NB4 (cell line): ENCODE measurements at places on chromosomes 16 and 17.

DNA sequence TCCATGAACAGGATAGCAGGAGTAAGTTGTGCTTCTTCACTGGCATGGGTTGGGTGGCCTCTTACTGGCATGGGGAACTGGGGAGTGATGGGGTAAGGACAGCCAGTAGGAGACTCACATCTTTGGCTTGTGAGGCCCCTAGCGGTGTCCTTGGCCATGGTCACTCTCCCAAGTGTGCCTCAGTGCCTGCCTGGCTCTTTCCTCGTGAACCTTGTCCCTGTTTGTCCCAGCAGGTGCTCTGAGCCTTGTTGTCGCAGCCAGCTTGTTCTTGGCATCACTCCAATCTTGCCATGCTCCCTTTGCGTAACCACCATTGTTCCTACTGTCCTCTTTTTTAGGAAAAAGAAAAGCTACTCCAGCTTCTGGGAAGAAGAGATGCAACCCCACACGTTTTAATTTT is 53.6 kb upstream of the SDK2 start:
- DNase-seq = no peak

GRCh38 chr17:61395409-61395982 is 4.1 kb upstream of the TBX2 start:
- DNase-seq = no peak

- DNase-seq = no peak
Observed at GRCh38 chr16:87666919-87667318, 64.6 kb downstream of the JPH3 start.

GRCh38 chr16:24135624-24136565 is 120.2 kb upstream of the CACNG3 start:
- no peak for DNase-seq
